Stimulated activated CD8-positive, alpha-beta memory T cell treated with anti-CD3 and anti-CD28 coated beads, Interleukin-15, amount 100 ng/mL, for 1 hour (primary cell): ENCODE measurements at places on chromosomes 1 and 21.

GRCh38 chr1:87450615-87451209 lies 122.0 kb downstream of the LMO4 start:
- no peak for DNase-seq

- DNase-seq = no peak
Observed at GRCh38 chr1:61120246-61120840, 38.0 kb downstream of the NFIA start.

- no peak for DNase-seq
Observed at GRCh38 chr1:219810451-219810850, 117.9 kb downstream of the SLC30A10 start.

DNA sequence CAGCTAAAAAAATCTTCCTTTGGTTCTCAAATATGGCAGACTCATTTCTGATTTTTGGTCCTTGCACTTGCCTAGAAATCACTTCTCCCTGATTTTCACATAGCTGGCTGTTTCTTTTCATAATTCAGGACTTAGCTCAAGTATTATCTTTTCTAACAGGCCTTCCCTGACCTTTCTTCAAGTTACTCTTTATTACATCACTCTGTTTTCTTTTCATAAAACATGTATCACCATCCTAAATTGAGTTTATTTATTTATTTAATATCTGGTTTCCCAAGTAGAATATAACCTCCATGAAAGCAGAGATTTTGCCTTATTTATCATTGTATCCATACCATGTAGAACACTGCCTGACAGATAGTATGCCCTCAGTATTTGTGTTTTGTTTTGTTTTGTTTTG lies 18.2 kb upstream of the GNG5 start:
- DNase-seq = no peak

DNA sequence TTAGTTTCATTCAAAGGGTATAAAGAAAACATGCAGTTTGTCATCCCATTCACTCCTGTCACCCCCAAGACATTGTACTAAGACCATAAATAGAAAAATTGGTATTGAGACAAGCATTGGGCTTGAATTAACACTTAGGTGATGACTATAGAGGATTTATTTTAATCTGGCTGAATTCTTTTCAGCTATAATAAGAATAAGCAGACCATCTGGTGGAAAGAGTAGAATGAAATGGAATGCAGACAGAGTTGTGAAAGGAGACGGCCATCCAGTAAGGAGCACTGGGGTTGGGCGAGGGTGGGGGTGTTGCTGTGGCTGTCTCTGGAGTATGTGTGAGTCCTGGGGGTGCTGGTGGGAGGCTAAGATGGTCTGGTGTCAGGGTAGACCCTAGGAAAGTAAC lies 125.0 kb upstream of the IVNS1ABP start:
- no peak for DNase-seq
